ENCODE measurements at places on chromosomes 4 and X. TPM values are rescaled to one million over a fixed set of nuclear protein-coding genes. Genes with fewer than 3 reads are reported as not detected.

The TCEAL7 gene
- not detected for total RNA-seq

The SHOX gene
- not detected for total RNA-seq

The SORCS2 gene
- not detected for total RNA-seq

The PCDH10 gene
- total RNA-seq, result not detected

The SMIM43 gene
- total RNA-seq, result not detected

The GSX2 gene
- total RNA-seq, result not detected

The DUSP9 gene
- total RNA-seq, result 0.10 TPM

The NHSL2 gene
- total RNA-seq, result 0.36 TPM

The CT45A10 gene
- total RNA-seq, result not detected

The ART3 gene
- 0.47 TPM for total RNA-seq

The DGAT2L6 gene
- total RNA-seq, result not detected

The HTN3 gene
- total RNA-seq, result not detected

The NWD2 gene
- total RNA-seq, result not detected

The EVC2 gene
- total RNA-seq, result 0.32 TPM

The UGT2A1 gene
- not detected for total RNA-seq

The TREX2 gene
- 0.83 TPM for total RNA-seq

The TIGD4 gene
- 0.24 TPM for total RNA-seq

The ARHGAP36 gene
- total RNA-seq, result not detected

The TKTL2 gene
- not detected for total RNA-seq

The UGT2B10 gene
- total RNA-seq, result not detected

The TKTL1 gene
- 0.12 TPM for total RNA-seq

The MGST2 gene
- 22.4 TPM for total RNA-seq

The SMIM10 gene
- 0.86 TPM for total RNA-seq

The CFAP99 gene
- not detected for total RNA-seq

The GAGE12C gene
- total RNA-seq, result not detected

The CPLX1 gene
- 1.3 TPM for total RNA-seq

The FAM133A gene
- total RNA-seq, result not detected

The SYP gene
- total RNA-seq, result 3.3 TPM

The CFAP47 gene
- not detected for total RNA-seq

The NAP1L5 gene
- 5.5 TPM for total RNA-seq

The RASSF6 gene
- total RNA-seq, result not detected

The CXXC4 gene
- total RNA-seq, result not detected

The NEUROG2 gene
- total RNA-seq, result 0.18 TPM

The SPANXB1 gene
- total RNA-seq, result not detected

The TMEM271 gene
- total RNA-seq, result not detected

The ENOPH1 gene
- 61.5 TPM for total RNA-seq

The SPACA5 gene
- total RNA-seq, result not detected

All from activated T-helper 1 cell treated with anti-CD3 and anti-CD28 coated beads, Interleukin-12 subunit alpha, Interleukin-12 subunit beta, Interleukin-2, Interleukin-4 antibody, amounts not matched to agents 30 ng/mL and 10 ng/mL and 1 ng/mL, durations not matched to agents 14 hours and 24 hours and 36 hours (primary cell).